ENCODE measurements at places on chromosomes 5 and 9.

DNA sequence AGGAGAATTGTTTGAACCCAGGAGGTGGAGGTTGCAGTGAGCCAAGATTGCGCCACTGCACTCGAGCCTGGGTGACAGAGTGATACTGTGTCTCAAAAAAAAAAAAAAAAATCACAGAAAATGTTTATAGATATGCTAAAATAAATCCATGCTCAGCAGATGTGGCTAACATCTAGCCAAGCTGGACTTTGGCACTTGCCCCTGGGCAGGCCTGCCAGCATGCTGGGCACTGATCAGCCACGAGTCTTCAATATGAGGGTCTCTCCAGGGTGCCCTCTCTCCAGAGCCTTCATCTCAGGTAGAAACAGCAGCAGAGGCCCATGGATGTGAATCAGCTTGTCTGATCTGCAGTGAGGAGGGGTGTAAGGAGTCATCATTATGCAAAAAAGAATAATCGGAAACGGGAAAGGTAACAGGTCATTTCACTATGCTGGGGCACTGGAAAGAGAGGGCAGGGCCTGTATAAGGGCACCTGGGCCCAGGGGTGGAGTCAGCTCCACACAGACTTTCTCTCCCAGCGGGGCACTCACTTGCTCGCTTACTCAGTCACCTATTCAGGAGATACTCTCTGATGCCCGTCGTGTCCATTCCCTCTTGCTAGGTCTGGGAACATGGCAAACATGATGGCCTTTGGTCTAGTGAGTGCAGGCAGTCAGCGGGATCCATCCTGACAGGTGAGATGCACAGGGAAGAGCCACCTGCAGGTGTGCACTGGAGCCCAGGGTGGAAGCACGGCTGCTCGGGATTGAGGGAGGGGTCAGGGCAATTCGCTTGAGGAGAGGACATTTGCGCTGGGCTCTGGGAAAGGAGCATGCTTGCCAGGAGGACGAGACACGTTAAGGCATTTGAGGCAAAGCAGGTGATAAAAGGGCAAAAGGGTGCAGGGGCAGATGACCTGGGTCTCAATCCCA, 17.1 kb downstream of the RNF44 start:
- no peak for DNase-seq

- no peak for DNase-seq
These were observed 27.2 kb upstream of the SMU1 start for GRCh38 chr9:33103501-33104281.

GRCh38 chr5:171416160-171417049, 3.0 kb upstream of the FGF18 start:
- no peak for DNase-seq

DNA sequence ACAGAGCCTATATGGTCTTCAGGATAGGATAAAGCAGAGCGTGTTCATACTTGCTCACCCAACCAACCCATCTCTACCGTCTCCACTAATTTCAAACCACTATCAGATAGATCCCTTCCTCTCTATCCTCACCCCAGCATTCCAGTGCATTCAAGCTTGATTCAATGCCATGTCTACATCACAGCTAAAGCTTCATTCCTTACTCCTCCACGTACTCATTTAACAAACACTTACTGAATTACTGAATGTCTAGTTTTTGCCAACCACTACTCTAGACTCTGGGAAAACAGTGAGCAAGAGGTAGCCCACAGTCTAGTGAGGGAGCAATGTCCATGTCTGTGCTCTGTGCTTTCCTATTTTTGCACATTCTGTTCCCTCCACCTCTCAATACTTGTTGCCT, 163.5 kb upstream of the MSX2 start:
- DNase-seq, result peak; percentile 18

All from iris pigment epithelial cell (primary cell).